ENCODE measurements at places on chromosomes 3 and 15. TPM values are rescaled to one million over a fixed set of nuclear protein-coding genes. Genes with fewer than 3 reads are reported as not detected.

The CCR9 gene
- not detected for total RNA-seq

The SQOR gene
- 44.4 TPM for total RNA-seq

The TTBK2 gene
- total RNA-seq: 21.7 TPM

The GOLGA6L26 gene
- total RNA-seq: not detected

Measured in posterior vena cava (tissue), 2 donors.